ENCODE measurements at places on chromosomes 1 and 21. TPM values are rescaled to one million over a fixed set of nuclear protein-coding genes. Genes with fewer than 3 reads are reported as not detected.
A peak's percentile ranks its signal among the peaks of the same experiment; 100 is the strongest.

- peak; percentile 56 for DNase-seq
These were observed 26.2 kb upstream of the C1orf105 start for GRCh38 chr1:172394141-172394751.

- DNase-seq, result no peak
These were observed 19.4 kb downstream of the PDE4B start for GRCh38 chr1:65812065-65812464.

DNA sequence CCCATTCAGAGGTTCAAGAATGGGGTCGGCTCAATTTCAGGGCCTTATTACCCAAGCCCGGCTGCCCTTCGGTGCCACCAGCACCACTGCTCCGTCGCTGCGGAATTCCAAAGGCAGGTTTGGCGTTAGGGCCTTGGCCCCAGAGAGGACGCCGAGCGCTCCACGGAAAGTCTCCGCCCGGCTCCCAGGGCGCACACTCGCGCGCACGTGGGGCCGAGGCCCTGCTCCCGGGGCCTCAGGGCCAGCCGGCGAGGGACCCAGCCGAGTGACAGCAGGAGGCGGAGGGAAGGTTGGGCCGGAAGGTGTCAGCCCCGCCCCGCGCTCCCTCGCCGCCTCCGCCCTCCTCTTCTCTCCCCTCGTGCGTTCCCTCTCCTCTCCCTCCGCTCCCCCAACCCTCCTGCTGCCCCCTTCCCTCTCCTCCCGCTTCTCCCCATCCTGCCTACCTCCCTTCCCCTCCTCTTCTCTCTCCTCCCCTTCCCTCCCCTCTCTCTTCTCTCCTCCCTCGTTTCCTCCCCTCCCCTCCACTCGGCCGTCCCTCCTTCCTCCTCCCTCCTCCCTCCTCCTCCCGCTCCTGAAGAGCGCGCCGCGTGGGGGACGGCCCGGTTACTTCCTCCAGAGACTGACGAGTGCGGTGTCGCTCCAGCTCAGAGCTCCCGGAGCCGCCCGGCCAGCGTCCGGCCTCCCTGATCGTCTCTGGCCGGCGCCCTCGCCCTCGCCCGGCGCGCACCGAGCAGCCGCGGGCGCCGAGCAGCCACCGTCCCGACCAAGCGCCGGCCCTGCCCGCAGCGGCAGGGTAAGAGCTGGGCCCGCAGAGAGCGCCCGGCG lies at the start of gene ETS2:
TSS of gene ETS2 (plus strand) at position 602 of the 825 bp plus-strand sequence. CDS start 4,106 bp downstream, outside the sequence.
- peak; percentile 70 for DNase-seq

- DNase-seq, result no peak
These were observed 11.8 kb upstream of the ABCB10 start for GRCh38 chr1:229570305-229570704.

DNA sequence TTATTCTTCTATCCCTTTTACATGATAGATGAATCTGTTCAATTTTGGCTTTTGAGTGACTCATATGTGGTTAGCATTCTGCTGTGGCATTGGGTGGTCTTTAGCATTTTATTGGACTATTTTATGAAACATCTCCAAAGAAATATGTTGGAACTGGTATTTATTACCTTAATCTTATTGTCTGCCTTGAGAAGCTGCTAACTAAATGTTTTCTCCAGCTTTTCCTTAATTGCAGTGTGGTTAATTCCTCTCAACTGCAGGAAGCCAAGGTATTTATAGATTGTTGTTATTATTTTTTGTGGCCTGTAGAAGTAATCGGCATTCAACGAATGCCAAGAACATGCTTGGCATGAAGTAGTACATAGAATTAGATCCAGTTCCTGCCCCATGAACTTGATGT lies 64.1 kb downstream of the NOS1AP start:
- no peak for DNase-seq

DNA sequence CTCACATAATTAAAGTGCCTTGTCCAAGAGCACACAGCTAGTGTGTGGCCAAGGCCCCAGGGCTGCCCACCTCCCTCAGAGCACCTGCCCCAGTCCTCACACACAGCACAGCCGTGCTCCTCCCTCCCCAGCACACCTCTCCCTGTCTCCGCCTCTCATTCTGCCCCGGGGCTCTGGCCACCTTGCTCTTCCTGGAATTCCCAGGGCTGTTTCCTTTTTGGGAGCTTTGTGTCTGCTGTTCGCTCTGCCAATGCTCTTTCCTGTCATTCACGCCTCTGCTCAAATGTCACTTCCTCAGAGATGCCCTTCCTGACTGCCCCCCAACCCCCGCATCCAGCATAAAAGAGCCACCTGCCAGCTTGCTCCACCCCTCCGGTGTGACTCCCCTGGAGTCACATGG lies 13.3 kb downstream of the SLC6A17 start:
- no peak for DNase-seq

- no peak for DNase-seq
These were observed 147.9 kb upstream of the SAMSN1 start for GRCh38 chr21:14693997-14694396.

DNA sequence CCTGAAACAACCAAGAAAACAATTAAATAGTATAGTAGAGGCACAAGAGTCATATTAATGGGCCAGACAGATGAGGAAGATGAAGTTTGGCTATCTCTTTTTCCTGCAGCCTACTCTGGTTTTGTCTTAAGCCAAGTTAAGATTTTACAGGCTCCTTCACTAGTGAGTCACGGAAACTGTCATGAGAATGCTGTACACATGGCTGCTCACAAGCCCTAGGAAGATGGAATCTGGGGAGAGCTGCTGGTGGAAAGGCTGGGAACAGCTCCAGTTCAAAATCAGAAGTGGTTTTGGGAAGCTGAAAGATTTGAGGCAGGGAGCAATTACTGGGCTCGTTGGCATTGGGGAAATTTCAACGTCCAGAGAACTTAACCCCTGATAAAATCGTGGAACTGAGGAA lies 46.4 kb upstream of the S1PR1 start:
- DNase-seq, result no peak

DNA sequence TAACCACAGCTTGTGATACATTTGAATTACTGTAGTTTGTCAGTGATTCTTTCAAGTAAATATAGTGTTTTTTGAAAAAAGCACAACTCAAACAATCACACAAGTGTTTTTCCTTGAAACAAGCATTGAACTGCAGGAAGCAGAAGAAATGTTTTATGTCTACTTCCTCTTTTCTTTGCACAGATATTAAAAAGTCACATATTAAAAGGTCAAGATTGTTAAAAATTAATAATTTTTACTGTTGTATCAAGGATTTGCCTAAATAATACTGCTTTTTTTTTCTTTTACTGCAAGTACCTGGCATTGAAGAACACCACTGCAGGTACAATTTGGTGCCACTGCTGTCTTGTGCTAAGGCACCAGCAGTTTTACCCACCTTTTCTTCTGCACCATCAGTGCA lies 214.2 kb upstream of the C1orf105 start:
- no peak for DNase-seq

GRCh38 chr1:244111027-244111426 lies 59.9 kb downstream of the ZBTB18 start:
- DNase-seq, result no peak

GRCh38 chr1:82143108-82143833 lies 342.5 kb downstream of the ADGRL2 start:
- no peak for DNase-seq

GRCh38 chr1:14741532-14741931 lies 143.0 kb downstream of the KAZN start:
- DNase-seq, result no peak

DNA sequence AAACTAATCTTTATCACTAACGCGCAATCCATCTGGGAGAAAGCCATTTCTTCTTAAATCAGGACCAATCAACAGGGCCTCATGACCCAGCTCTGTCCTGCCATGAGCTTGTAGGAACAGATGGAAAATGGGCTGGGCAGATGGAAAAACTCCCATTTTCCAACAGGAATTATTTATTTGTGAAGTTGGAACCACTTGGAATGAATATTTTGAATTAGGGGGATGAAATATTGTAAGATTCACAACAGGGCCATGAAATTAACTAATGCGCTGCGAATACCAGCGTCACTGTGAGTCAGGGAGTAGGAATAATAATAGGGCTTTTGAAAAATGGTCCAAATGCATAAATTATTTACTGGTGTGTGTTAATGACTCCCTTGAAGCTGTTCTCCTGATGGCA lies 53.1 kb upstream of the CYP2J2 start:
- DNase-seq, result no peak

RIPPLY3 gene
- total RNA-seq, result not detected

ZBTB17 gene
- 86.9 TPM for total RNA-seq

NEK2 gene
- 1.2 TPM for total RNA-seq

TEKT2 gene
- 0.27 TPM for total RNA-seq

KCNE2 gene
- not detected for total RNA-seq

ERICH3 gene
- not detected for total RNA-seq

GPR3 gene
- 3.4 TPM for total RNA-seq
